Neuronal stem cell (in vitro differentiated cells): ENCODE measurements at places on chromosomes 13 and 19.

DNA sequence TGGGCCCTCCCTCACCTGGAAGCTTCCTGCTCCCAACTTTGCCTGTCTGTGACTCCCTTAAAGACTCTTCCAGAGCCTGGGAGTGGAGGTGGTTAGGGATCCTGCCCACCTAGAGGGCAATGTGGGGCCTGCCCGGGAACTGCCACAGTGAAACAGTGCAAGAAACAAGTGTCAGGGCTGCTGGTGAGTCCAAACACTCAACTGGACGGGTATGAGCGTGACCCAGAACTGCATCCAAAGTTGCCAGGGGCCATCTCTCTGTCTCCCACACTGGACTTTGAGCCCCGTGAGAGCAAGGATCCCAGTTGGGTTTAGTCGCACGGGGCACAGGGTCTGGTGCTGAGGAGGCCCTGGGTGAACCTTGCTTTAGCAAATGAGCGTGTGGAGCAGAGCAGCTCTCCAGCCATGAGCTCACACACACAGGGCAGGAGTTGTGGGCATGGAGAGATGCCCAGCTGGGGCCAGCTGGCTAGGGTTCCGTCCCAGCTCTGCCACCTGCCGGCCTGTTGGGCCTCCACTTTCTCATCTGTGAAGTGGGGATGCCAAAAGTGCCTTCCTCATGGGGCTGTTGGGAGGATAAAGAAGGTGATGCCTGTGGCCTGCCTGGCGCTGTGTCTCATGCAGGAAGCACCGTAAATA is 2.8 kb upstream of the NUMBL start:
- peaks cover 22% of the 10 kb centered on the region for H3K4me1 ChIP-seq
- no peak overlapping the region for H3K27ac ChIP-seq
- no peak overlapping the region for H3K4me3 ChIP-seq
- H3K36me3 ChIP-seq = peaks cover 23% of the 10 kb centered on the region

GRCh38 chr19:2047076-2047448 is 4.0 kb downstream of the MKNK2 start:
- no peak overlapping the region for H3K27ac ChIP-seq
- no peak for DNase-seq
- H3K27me3 ChIP-seq = no peaks in the 10 kb centered on the region
- H3K4me3 ChIP-seq = no peak overlapping the region
- H3K36me3 ChIP-seq = peaks cover 64% of the 10 kb centered on the region

DNA sequence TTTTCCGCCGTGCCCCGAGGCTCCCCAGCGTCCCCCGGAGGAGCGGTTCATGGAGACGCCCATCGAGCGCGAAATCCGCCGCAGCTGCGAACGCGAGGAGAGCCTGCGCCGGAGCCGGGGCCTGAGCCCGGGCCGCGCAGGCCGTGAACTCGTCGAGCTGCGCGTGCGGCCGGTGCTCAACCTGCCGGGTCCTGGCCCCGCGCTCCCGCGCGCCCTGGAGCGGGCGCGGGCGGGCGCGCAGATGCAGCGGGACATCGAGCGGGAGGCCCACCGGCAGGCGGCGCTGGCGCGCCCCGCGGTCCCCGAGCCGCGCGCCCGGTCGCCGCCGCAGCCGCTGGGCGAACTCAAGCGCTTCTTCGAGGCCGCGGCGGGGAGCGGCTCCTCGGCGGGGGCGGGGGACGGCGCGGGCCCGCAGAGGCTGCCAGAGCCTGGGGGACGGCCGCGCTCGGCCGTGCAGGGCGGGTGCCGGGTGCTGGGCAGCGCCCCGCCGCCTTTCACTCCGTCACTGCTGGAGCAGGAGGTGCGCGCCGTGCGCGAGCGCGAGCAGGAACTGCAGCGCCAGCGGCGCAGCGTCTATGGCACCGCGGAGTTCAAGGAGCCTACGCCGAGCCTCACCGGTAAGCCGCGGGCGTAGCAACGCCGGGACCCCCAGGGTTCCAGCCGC is 807 bp downstream of the MISP3 start:
- peak; percentile 75 for DNase-seq
- no peak overlapping the region for H3K27ac ChIP-seq
- H3K4me3 ChIP-seq = peak overlapping the region; percentile 91
- H3K36me3 ChIP-seq = no peaks in the 10 kb centered on the region

DNA sequence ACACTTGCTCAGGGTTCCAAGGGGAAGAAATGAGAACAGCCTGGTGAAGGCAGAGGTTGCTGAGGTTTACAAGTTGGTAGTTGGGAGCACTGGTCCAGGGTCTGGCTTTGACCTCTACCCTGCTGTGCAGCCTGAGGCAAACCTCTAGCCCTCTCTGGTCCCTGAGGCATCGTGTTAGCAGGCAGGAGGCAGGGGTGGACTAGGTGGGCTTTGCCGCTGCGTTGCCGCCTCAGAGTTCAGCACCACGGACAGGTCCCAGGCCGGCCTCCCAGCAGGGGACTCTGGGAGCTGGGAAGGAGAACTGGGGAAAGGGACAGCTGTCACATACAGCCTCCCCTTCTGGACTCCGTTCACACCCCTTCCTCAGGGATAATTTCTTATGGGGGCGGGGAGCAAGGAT is 3.1 kb downstream of the NCAN start:
- H3K27ac ChIP-seq = no peak overlapping the region
- H3K4me3 ChIP-seq = no peak overlapping the region
- peak; percentile 82 for DNase-seq
- peaks cover 23% of the 10 kb centered on the region for H3K4me1 ChIP-seq
- peaks cover 32% of the 10 kb centered on the region for H3K27me3 ChIP-seq
- peaks cover 21% of the 10 kb centered on the region for H3K36me3 ChIP-seq

DNA sequence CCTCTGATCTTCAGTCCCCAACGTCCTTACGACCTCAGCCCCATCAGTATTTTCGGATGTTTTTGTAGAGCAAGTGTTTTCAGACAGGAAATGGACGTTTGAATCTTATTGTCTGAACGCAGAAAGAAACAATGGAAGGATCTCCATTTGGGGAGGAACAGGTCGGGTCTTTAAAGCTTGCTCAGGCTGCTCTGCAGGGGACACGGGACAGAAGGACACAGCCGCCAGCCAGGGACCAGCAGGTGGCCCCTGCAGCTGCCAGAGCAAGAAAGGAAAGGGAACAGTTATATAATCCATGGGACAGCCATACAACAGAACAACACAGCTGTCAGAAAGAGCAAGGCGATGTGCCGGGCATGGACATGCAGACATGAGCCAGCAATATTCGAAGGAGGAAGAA is 18.5 kb upstream of the IGLON5 start:
- no peak overlapping the region for H3K27ac ChIP-seq
- no peak for DNase-seq
- H3K27me3 ChIP-seq = no peaks in the 10 kb centered on the region

DNA sequence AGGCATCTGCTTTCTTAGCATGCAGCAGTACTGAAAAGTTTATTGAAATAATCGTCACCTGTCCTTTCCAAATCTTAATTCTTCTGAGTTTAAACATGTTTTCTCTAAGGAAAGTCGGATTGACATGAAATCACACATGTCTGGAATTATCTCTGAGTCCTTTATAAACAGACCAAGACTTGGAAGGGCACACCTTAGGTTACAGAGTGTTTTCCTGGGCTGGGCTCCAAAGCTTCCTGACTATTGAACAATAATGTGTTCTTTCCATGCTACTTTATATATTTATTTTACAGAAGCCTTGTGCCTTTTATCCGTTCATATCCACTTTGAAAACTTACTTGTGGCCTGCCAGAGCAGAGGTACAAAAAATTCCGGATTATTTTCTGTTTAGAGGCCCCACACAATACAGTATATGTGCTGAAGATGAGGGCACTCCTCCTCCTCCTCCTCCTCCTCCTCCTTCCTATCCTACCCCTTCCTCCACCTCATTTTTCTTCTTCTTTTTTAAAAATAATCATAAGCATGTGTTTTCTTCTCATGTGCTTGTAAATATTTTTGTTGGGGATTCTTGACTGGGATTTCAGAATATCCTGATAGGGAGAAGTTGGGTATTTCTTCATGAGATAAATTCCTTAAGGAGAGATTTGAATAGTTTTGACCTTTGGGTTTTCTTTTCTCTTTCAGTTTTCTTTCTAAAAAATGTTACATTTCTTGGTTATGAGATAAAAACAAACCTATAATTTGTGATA is 52.3 kb downstream of the LRCH1 start:
- no peak overlapping the region for H3K4me3 ChIP-seq
- H3K27me3 ChIP-seq = no peaks in the 10 kb centered on the region
- no peaks in the 10 kb centered on the region for H3K36me3 ChIP-seq
- no peaks in the 10 kb centered on the region for H3K4me1 ChIP-seq
- no peak overlapping the region for H3K27ac ChIP-seq

GRCh38 chr13:98586400-98587345 is 9.8 kb upstream of the STK24 start:
- H3K27ac ChIP-seq = no peak overlapping the region
- H3K4me3 ChIP-seq = no peak overlapping the region
- no peaks in the 10 kb centered on the region for H3K36me3 ChIP-seq
- DNase-seq = no peak
- H3K27me3 ChIP-seq = no peaks in the 10 kb centered on the region

- no peaks in the 10 kb centered on the region for H3K36me3 ChIP-seq
- no peaks in the 10 kb centered on the region for H3K27me3 ChIP-seq
- H3K27ac ChIP-seq = no peak overlapping the region
Observed at GRCh38 chr19:16017138-16017490, 59.2 kb upstream of the TPM4 start.

GRCh38 chr19:16885166-16885565 is 3.6 kb upstream of the F2RL3 start:
- peaks cover 4% of the 10 kb centered on the region for H3K4me1 ChIP-seq
- H3K27ac ChIP-seq = no peak overlapping the region
- no peak overlapping the region for H3K4me3 ChIP-seq
- no peaks in the 10 kb centered on the region for H3K27me3 ChIP-seq
- no peak for DNase-seq

DNA sequence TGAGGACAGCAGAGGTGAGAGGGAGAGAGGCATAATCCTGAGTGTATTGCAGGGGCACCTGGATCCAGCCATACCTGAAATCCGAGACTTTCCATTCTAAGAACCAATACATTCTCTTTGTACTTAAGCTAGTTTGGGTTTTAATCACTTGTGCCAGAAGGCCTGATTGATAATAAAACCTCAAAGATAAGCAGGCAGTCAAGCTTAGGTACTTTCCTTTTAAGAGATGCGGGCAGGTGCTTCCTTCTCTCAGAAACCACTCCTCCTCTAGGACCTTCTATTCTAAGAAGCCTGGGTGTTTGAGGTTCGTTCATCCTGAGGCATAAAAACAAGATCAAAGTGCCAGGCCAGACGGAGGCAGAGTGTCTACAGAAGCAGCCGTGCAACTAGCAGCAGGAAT is 22.2 kb downstream of the FAM187B start:
- H3K27me3 ChIP-seq = no peaks in the 10 kb centered on the region
- H3K36me3 ChIP-seq = no peaks in the 10 kb centered on the region
- no peak overlapping the region for H3K27ac ChIP-seq
- no peak overlapping the region for H3K4me3 ChIP-seq

GRCh38 chr13:44971656-44972595 is 17.3 kb downstream of the NUFIP1 start:
- H3K27me3 ChIP-seq = no peaks in the 10 kb centered on the region
- no peak overlapping the region for H3K27ac ChIP-seq
- DNase-seq = no peak
- H3K4me3 ChIP-seq = no peak overlapping the region
